CD4-positive, alpha-beta T cell treated with Interleukin-17A for 1 hour (primary cell): ENCODE measurements at places on chromosomes 16 and 17.

- no peak for DNase-seq
Observed at GRCh38 chr16:66374176-66374575, 7.7 kb downstream of the CDH5 start.

DNA sequence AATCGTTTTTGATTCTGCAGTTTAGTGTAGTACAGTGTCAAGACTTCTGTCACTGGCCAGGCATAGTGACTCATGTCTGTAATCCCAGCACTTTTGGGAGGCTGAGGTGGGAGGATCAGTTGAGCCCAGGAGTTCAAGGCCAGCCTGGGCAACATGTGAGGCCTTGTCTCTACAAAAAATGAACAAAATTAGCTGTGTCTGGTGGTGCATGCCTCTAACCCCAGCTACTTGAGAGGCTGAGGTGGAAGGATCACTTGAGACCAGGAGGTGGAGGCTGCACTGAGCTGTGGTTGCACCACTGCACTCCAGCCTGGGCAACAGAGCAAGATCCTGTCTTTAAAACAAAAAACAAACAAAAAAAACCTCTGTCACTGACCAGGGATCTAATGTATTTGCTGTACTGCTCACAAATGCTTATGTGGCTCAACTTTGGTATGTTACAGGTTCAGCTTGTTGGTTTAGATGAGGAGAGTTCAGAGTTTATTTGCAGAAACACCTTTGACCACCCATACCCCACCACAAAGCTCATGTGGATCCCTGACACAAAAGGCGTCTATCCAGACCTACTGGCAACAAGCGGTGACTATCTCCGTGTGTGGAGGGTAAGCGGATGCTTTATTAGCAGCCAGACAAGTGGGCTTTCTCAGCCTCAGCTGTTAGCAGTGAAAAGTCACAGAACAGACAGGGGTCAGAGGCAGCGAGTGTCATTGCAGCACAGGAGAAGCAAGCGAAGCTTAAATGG lies 22.5 kb upstream of the TACO1 start:
- no peak for DNase-seq

DNA sequence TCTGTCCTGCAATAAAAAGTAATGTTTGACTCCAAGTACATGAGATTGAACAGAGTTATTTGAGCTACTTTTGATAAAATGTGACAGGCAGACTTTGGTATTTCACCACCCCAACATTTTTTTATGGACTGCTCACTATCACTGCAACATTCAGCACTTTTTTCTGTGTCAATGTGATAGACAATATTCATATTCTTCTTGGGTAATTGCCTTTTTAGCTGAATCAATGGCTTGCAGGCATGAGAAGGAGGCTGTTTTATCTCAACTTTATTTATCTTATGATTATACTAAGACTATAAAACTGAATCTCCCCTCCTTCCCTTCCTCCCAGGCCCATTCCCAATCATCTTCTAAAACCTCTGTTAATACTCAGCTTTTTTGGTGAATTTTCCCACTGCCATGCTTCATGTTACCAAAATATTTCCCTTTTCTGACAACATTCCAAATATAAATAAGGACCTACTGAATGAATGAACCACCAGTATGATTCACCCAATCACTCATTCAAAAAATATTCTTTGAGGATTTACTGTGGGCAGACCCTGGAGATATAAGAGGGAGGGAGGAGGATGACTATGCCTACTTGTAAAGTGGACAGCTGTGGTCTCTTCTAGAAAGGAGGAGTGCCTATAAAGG lies 67.6 kb downstream of the CDH13 start:
- no peak for DNase-seq

GRCh38 chr17:49915260-49915659 lies 53.7 kb upstream of the DLX4 start:
- no peak for DNase-seq

DNA sequence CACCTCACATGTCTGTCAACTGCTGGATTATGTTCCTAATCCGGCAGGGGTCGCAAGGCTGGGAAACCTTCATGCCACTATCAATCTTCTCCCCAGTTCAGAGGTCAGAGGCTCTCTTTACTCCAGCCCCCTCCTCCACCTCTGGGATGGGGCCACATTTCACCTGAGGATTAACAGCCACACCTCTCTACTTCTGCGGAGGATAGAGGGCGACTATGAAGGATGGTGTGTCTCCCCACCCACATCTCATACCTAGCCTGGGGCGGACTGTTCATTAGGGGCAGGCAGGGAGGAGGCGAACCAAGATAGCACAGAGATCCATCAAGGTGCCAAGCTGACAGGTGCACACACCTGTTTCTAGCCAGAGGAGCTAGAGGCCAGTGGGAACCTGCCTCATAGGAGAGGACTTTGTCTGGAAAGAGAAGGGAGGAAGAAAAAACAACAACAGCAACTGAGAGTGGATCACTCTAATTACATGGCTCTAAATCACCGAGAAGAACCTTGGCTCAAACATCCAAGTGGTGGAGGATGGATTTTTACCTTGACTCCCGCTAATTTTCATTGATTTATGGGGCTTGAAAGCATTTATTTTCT lies 41.9 kb upstream of the SKAP1 start:
- DNase-seq = no peak

GRCh38 chr16:5770118-5770517 lies 672.5 kb upstream of the EEF2KMT start:
- no peak for DNase-seq

GRCh38 chr17:58341861-58342475 lies 10.0 kb downstream of the SUPT4H1 start:
- peak; percentile 39 for DNase-seq

GRCh38 chr16:75329943-75330342 lies 78.5 kb upstream of the BCAR1 start:
- no peak for DNase-seq

DNA sequence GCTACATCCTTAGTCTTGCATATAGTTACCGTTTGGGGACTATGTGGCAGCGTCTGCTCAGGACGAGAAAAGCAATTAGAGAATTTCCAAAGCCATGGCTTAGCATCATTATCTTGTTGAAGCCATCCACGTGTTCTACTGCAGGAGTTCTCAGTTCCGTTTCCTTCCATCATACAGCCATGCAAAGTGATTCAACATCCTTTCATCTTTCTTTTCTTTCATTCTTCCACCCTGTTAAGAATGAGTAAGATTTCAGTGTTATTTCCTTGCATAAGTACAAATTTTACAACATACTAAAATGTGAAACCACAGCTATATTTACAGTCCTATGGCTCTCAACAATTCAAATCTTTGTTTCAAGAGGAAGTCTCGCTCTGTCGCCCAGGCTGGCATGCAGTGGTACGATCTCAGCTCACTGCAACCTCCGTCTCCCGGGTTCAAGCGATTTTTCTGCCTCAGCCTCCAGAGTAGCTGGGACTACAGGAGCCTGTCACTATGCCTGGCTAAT lies 3.8 kb downstream of the MARF1 start:
- peak; percentile 33 for DNase-seq

GRCh38 chr16:67666559-67667452 lies at the start of the genes C16orf86 and ENKD1:
Gene C16orf86, plus strand, starts transcription at chr16:67666814. Its CDS starts 157 bp downstream, at chr16:67666971.
Gene ENKD1, minus strand, starts transcription at chr16:67666750. Its CDS starts 308 bp downstream, at chr16:67666442.
- peak; percentile 86 for DNase-seq

GRCh38 chr17:79513820-79514535 lies 96.9 kb downstream of the RBFOX3 start:
- no peak for DNase-seq
